ENCODE measurements at places on chromosomes 5 and 9.

GRCh38 chr5:132418881-132419280, 49.4 kb downstream of the SLC22A5 start:
- DNase-seq, result no peak

GRCh38 chr5:31561946-31562345, 29.8 kb downstream of the C5orf22 start:
- DNase-seq, result no peak

- DNase-seq, result no peak
Measured at GRCh38 chr5:74503-75109, 17.4 kb upstream of the PLEKHG4B start.

GRCh38 chr5:66602621-66603020, 6.4 kb downstream of the MAST4 start:
- no peak for DNase-seq

DNA sequence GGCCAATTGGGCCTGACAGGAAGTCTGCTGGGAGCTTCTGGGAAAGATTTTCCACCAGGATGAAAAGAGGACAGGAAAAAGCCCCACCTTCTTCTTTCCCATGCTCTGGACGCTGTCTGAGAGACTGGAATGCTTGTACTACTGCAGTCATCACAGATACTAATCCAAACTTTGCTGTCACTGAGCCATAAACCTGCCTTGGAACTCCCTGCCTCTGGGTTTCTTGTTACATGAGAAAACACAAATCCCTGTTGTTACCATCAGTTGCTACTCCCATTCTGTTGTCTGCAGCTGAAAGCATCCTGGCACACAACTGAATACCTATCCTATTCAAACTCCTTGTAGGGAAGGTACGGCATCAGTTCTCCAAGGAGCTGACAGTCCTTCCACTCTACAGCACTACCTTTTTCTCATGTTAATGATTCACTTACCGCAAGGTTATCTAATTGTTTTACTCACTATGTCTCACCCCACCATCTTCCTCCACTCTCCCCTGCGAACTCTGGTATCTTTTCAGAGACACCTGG, 167.5 kb downstream of the CDK5RAP2 start:
- DNase-seq, result no peak
